ENCODE measurements at places on chromosomes 3 and 15.

DNA sequence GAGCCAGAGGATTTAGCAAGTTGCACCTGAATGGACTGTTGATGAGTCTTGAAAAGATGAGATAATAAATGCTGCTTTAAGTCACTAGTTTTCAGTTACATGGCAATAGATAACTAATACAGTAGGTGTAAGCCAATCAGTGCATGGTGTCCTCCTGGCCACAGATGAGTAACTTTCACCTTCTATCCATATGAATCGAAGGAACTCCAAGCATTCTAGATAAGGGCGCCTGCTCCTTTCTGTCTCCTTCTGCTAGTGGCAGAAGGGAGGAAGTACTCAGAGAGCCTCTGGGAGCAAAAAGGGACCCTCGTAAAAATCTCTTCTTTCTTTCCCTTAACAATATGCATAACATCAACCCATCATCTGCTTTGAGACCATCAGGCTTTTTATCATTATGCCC, 37.3 kb downstream of the TM6SF1 start:
- no peak for DNase-seq

GRCh38 chr15:60070838-60071493, 66.9 kb downstream of the FOXB1 start:
- no peak for DNase-seq

DNA sequence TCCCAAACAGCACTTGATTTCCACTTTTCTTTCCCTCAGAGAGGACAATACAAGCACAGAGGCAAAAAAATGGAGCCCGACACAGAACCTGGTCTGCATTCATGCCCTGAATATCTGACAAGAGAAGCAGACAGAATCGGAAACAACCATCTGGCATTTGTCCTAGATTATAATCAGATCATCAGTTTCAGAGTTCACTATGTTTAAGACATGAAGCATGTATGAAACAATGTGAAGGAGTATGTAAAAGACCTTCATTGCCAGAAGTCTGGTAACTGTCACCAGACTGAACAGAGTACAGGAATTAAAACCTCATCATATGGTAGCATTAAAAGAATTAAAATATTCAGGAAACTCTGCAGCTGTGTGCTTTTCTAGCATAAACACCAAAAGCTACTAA, 65.0 kb downstream of the SETD2 start:
- no peak for DNase-seq

DNA sequence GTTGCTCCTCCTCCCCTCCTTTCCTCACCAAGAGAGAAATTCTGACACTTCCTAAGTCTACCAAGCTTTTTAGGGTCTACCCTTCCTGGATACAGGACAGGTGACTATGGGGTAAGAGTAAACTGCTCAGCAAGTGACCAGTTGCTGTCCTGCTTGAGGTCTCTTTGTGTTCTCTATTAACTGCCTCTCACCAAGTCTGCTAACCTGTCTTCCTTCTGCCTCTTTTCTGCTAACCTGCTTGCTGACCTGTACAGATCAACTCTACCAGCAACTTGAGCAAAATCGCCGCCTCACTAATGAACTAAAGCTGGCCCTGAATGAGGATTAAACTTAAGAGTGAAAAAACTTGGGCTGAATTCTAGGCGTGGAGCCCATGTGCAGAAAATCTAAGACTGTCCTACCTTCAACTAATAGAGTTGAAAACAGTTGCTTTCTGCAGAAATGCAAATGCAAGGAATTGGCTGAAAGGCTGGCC, 27.1 kb downstream of the TPM1 start:
- DNase-seq = no peak

DNA sequence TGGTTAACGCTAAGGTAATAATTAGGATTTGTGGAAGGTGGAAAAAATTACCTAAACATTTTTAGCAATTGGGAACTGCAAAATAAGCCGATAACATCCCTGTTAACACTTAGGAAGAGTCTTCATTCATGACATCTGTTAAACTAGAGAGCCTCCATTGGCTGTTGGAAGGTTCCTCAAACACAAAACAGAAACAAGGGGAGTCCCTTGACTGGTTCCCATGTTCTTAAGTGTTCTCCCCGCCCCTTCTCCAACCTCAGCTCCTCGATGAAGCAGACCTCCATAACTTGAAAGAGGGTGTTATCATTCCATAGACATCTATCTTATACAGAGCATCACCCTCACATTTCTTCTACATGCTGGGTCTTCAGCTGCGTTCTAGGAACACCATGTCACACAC, 2.5 kb downstream of the SLC22A13 start:
- no peak for DNase-seq

DNA sequence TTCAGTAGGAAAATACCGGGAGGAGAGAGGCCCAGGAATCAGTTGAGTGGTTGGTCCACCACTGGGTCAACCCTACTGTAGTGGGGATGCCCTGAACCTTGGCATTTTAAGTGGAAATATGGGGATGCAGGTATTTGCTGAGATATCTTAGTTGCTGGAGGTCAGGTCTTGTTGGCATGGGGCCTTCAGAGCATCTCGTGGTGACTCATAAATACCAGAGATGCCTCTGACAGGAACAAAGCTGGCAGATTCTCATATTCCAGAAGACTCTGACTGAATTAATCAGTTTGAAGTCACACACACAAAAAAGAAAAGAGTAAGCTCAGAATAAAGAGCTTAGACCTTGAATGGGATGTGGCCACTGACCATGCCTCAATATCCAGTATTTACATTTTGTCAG, 91.6 kb downstream of the CACNA2D3 start:
- DNase-seq = no peak

- DNase-seq = no peak
These were observed 4.4 kb downstream of the PLSCR4 start for GRCh38 chr3:146246526-146246925.

- DNase-seq = no peak
These were observed 49.4 kb downstream of the CHCHD6 start for GRCh38 chr3:126753191-126754160.

DNA sequence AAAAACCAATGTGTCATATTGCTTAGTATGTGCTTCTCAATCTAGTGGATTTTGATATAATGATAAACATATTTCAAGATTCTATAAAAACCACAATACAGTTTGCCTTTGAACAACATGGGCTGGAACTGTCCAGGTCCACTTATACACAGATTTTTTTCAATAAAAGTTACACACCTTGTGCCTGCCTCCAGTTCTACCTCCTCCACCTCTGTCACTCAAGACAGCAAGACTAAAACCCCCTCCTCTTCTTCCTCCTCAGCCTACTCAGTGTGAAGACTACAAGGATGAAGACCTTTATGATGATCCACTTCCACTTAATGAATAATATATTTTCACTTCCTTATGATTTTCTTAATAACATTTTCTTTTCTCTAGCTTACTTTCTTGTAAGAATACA, 5.7 kb downstream of the SETD2 start:
- no peak for DNase-seq

DNA sequence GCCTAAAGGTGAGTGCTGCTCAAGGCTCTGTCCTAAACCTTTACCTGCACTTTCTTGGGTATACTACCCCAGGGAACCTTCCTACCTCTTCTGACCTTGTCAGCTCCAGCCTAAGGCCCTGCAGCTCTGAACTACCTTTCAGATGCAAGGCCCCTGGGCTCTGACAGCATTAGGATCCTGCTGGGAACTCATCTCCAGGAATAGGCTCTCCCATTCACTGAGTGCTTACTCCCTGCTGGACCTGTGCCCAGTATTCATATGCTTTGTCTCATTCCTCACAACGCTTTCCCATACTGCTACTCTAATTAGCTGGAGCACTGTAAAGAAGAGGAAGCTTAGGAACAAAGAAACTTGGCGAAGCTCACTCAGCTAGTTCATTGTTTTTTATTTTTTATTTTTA, 53.8 kb upstream of the RAB6B start:
- no peak for DNase-seq

DNA sequence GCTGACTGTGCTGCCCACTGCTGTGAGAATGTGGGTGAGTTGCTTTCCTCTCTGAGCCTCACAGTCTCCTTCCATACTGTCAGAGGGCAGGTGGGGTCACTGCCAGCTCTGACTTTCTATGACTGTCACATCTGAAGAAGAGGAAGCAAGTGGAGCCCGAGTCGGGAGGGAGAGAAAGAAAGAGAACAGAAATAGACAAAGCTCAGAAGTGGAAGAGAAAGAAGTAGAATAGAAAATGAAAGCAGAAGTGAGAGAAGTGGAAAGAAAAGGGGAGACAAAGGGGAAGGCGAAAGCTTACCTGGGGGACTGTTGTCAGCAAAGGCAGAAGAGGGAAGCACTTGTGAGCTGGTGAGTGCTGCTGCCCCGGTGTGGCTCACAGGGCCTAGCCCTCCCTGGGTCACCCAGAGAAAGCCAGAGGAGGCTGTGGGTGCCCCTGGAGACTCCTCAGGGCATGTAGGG, 57.9 kb downstream of the EPHB1 start:
- no peak for DNase-seq

All from NCI-H1048 (cell line).